ENCODE measurements at places on chromosomes 6 and 20.
A peak's percentile ranks its signal among the peaks of the same experiment; 100 is the strongest.

DNA sequence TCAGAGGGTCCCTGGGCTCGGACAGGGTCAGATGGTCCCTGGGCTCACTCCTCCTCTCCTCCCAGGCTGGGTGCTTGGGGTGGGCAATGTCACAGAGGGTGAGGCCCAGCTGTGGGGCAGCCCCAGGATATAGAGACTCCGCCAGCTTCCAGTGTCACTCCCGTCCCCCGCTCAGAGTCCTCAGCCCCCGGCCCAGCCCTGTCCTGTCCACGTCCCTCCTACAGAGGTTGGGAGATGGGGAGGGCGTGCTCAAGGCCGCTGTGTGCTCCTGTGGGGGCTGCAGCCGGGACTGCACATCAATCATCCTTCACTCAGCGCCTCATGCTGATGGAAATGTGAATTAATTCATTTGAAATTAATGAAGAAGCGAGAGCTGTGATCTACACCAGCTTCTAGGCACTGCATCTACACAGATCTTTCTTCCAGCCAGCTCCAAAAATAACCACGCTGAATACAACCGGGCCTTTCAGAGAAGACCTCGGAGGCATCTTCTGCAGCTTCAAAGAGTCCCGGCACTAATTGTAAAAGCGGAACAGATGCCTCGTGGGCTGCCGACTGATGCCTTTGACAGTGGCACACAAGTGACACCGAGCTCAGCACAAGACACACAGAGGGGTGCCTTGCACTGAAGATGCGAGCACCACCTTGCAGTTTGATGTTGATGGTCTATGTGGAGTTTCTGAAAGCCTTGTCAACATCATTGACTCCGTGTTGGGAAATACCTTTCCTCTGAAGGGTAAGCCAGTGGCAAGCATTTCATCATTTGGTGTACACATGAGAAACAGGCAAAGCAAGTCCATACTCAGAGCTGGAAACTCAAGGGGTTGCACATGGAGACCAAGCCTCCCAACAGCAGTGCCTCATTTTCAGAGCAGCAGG is 39.3 kb downstream of the DACT2 start:
- DNase-seq = peak; percentile 36

DNA sequence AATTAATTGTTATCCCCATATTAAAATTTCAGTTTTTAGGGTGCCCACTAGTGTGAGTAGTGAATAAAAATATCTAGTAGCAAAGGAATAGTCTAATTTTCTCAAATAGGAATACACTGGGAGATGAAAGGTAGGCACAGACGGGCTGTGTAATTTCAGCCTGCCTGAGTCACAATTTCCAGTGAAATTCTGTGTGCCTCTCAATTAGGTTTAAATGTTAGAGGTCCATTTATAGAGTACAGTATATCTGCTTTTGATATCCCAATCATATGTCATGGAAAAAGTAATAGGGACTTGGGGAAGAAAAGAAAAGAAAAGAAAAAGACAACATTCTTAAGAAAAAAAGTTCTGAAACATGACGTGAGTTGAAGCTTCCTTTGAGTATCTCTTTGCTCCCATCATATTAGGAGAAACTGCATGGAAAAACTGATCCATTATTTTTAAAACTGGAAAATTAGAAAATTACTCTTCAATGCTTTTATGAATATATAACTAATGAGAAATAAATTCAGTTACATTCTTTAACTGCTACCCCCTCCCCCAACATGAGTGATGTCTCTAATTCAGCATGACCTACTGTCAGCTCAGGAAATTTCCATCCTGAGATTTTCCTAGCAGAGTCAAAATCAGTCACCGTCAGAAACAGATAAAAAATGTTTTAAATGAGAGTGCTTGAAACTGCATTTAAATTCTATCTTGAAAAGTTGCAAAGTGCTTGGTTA is 473.8 kb upstream of the HSF2 start:
- DNase-seq = no peak

GRCh38 chr6:63023726-63024125 is 187.5 kb upstream of the FKBP1C start:
- no peak for DNase-seq

- no peak for DNase-seq
Observed at GRCh38 chr6:129599467-129599866, 110.5 kb downstream of the ARHGAP18 start.

- DNase-seq = no peak
Observed at GRCh38 chr6:16735014-16735413, 26.2 kb downstream of the ATXN1 start.

DNA sequence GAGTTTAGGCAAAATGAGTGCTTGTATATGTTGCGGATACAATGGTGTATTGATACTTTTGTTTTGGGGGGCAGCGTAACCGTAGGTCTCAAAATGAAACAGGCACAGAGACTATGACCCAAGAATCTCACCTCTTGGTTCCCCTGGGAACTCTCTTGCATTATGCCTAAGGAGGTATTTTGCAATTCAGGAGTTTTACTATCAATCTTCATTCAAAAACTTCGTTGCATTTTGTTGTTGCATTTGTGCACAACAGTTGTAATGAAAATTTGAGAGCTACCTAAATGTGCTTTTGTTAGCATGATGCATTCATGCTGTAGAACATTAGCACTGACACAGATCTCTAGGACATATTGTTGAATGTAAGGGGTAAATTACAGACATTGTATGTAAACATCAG is 18.2 kb downstream of the VTA1 start:
- no peak for DNase-seq

DNA sequence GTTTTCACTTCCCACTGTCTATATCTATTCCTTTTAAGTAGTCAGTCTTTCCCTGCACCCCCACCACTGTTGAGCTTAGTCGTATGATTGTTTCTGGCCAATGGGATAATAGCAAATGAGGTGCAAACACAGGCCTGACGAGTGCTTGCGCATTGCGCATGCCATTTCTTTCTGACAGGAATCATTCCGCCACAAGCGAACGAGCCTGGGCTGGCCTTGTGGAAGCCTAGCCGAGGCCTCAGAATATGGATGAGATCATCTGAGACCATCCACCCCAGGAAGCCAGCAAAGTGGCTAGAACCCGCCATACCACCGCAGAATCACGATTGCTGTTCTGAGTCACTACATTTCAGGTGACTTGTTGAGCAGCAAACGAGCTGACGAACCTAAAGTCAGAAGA is 52.2 kb upstream of the PRL start:
- DNase-seq = no peak

DNA sequence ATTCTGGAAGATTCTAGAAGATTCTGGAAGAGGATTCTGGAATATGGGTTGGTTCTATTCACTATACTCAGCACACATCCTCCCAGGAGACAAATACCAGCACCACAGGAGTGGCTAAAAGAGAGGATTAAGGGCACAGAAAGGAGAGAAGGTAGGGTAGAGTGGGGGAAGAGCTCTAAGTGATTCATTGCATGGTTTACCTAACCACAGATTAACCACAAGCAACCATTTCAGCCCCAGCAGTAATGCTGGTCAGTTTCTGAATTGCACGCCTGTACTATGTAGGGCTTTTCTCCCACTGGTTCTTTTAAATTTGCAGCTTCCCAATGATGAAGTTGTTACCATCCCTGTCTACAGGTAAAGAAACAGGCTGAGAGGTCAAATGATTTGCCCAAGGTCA is 192.7 kb upstream of the PMEPA1 start:
- no peak for DNase-seq

DNA sequence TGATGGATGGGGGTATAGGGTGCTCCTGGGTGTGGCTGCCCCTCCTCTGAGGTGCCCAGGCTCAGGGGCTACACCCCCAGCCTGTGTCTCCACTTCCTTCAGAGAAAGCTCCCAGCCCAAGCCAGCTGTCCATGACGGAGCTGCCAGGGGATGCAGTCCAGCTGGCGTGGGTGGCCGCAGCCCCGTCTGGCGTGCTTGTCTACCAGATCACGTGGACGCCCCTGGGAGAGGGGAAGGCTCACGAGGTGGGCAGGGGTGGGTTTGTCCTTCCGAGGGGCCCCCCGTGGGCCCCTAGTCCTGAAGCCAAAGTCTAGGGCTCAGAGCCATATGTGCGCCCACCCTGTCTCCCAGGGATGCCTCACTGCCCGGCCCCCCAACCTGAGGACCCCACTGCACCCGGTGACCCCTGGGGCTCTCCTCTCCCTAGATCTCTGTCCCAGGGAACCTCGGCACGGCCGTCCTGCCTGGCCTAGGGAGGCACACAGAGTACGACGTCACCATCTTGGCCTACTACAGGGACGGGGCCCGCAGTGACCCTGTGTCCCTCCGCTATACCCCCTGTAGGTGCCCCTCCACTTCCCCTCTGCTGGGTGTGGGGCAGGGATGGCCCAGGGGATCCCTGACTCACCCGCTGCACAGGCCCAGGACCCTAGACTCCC is 19.8 kb downstream of the COL20A1 start:
- no peak for DNase-seq

GRCh38 chr20:33914919-33915318 is 78.8 kb upstream of the RALY start:
- no peak for DNase-seq

GRCh38 chr6:37783856-37784584 is 35.5 kb upstream of the ZFAND3 start:
- peak; percentile 34 for DNase-seq

DNA sequence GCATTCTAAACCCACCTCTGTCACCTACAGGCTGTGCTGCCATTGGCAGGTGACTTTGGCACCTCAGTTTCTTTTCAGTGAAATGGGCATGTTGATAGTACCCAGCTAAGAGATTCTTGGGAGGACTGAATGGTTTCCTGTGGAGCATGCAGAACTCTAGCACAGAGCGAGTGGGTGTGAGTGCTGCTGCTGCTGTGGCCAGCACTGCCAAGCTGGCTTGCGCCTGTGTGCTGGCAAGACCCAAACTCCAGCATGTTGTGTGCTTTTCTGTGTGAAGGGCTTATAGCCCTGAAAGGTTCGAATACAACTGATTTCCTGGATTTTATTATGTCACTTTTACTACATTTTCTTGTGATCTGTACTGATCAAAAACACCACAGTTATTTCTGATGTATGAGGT is 78.1 kb upstream of the KIF25 start:
- DNase-seq = no peak

- no peak for DNase-seq
Observed at GRCh38 chr6:134523903-134524650, 206.2 kb upstream of the SGK1 start.

- DNase-seq = no peak
Observed at GRCh38 chr20:43923322-43923721, 8.7 kb downstream of the TOX2 start.

- no peak for DNase-seq
Observed at GRCh38 chr6:71248878-71249544, 39.6 kb upstream of the OGFRL1 start.

DNA sequence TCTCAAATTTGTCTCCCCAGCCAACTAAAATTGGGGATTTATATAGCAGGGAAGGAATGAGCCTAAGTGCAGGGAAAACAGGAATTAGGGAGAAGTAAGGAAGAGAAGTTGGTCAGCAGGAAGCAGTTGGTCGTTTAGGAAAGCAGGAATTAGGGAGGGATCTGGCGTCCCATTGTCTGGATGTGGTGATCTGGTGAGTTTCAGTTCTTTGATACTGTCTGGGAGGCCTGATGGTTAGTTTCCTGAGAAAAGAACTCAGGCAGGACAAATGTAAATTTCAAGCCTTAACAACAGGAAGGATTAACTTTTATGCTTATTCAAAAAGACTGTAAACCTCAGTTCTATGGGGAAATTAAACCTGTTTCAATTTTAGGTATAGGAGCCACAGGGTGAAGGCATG is 116.2 kb upstream of the PRL start:
- no peak for DNase-seq

GRCh38 chr6:143293523-143293922 is 157.0 kb downstream of the ADAT2 start:
- DNase-seq = no peak

GRCh38 chr6:117138920-117139319 is 126.4 kb upstream of the VGLL2 start:
- DNase-seq = no peak

DNA sequence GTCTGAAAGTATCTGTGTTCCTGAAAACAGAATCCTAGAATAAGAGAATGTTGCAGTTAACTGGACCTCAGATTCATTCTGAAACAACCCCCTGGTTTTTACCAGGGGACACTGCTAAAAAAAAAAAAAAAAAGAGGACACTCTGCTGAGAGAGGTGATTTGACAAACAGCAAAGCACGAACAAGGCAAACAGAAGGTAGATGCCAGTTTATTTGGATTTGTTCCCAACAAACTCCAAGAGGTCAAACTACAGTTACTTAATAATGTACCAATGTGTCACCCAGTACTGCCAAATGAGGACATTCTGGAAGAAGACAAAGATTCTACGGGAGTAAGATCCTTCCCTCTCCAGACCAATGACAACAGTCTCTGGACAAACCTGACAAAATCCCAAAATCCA is 40.6 kb upstream of the SLC22A16 start:
- no peak for DNase-seq

DNA sequence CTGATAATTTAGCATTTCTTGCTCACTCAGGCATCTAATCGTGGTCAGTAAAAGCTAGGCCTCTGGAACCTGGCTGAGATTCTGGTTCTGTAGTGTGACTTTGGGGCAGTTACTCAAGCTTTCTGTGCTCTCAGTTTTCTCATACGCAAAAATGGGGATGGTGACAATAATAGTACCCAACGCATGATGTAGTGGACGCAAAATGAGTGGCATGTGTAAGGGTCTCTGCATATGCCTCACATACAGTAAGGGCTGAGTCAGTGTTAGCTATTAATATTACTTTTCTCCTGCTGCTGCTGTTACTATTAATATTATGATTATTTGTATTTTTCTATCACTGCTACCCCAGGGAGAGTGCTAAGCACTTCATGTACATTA is 686 bp downstream of the GINS1 start:
- DNase-seq = no peak

DNA sequence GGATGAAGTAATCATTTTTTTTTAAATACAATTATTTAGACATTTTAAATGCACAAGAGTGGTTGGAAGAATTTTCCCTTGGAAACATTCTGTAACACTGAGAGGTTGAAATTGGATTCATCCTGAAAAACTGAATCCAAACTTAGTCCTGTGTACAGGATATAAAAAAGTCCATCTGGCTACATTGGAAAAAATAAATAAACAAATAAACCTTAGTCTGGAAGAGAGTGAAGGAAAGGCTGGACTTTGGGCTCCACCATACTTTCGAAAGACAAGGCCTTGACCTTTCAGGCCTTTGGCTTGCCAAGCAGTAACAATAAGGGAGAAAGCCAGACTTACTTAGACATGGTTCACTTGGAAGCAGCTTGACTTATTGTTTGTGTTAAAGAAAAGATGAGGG is 664.3 kb downstream of the TENT5A start:
- DNase-seq = no peak

GRCh38 chr6:3376893-3377535 is 79.8 kb downstream of the SLC22A23 start:
- no peak for DNase-seq
